ENCODE measurements at places on chromosomes 7 and 10. TPM values are rescaled to one million over a fixed set of nuclear protein-coding genes. Genes with fewer than 3 reads are reported as not detected.

DNA sequence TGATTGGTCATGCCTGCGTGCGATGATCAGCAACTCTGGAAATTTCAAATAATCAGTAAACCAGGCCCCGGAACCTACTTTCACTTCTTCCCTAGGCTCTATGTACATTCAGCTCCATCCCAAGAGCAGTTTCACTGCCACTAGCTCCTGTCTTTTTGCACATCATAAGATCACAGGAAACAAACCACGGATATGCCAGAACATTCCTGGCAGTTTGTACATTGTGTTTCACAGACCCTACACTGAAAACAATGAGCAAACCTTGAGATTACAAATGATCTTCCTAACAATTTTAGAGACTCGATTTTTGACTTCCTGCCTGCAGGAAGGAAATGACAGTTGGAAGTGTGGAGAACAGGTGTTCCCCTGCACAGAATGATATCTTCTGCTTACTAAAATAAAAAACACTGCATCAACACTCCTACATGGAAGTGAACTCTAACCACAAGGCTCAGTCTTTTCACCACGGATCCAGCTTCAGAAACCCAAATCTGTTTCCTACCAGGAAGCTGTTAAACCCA is 7.6 kb upstream of the TMEM236 start:
- H3K27me3 ChIP-seq = no peaks in the 10 kb centered on the region
- DNase-seq = no peak
- no peak overlapping the region for H3K27ac ChIP-seq

- no peak overlapping the region for H3K4me3 ChIP-seq
- H3K36me3 ChIP-seq = no peaks in the 10 kb centered on the region
- H3K27ac ChIP-seq = peak overlapping the region; percentile 98
- H3K4me1 ChIP-seq = peaks cover 34% of the 10 kb centered on the region
Observed at GRCh38 chr10:49140304-49141177, 6.7 kb upstream of the FAM170B start.

FMC1 gene
- 15.3 TPM for total RNA-seq

- no peaks in the 10 kb centered on the region for H3K27me3 ChIP-seq
- DNase-seq = no peak
- H3K36me3 ChIP-seq = no peaks in the 10 kb centered on the region
- no peak overlapping the region for H3K27ac ChIP-seq
- H3K4me3 ChIP-seq = no peak overlapping the region
- peaks cover 13% of the 10 kb centered on the region for H3K4me1 ChIP-seq
Observed at GRCh38 chr7:115216652-115217051, 294.8 kb downstream of the MDFIC start.

PRPS1L1 gene
- not detected for total RNA-seq

PAPSS2 gene
- total RNA-seq = 81.8 TPM

FOXI2 gene
- total RNA-seq = not detected

GRCh38 chr10:60290558-60290957 is 99.1 kb downstream of the ANK3 start:
- peaks cover 27% of the 10 kb centered on the region for H3K4me1 ChIP-seq
- H3K36me3 ChIP-seq = no peaks in the 10 kb centered on the region
- H3K27ac ChIP-seq = no peak overlapping the region
- no peak for DNase-seq
- H3K4me3 ChIP-seq = no peak overlapping the region
- no peaks in the 10 kb centered on the region for H3K27me3 ChIP-seq

GRCh38 chr10:15370856-15371701 is at the start of gene FAM171A1:
TSS of gene FAM171A1 (minus strand) at chr10:15371289. CDS start at chr10:15371052, 237 bp downstream.
- H3K27ac ChIP-seq = peak within 1 kb of the TSS; percentile 64
- no peaks in the 10 kb centered on the region for H3K27me3 ChIP-seq
- H3K4me1 ChIP-seq = peaks cover 4% of the 10 kb centered on the region
- DNase-seq = peak; percentile 98

- H3K4me3 ChIP-seq = peak overlapping the region; percentile 48
- DNase-seq = peak; percentile 81
- peak overlapping the region; percentile 98 for H3K27ac ChIP-seq
Observed at GRCh38 chr10:49138361-49138891, 4.6 kb upstream of the FAM170B start.

- H3K27me3 ChIP-seq = no peaks in the 10 kb centered on the region
- no peaks in the 10 kb centered on the region for H3K36me3 ChIP-seq
- H3K27ac ChIP-seq = peak overlapping the region; percentile 64
- H3K4me3 ChIP-seq = no peak overlapping the region
Observed at GRCh38 chr7:137454767-137455166, 111.2 kb upstream of the PTN start.

All from osteoblast (primary cell).